Naive thymus-derived CD8-positive, alpha-beta T cell (primary cell): ENCODE measurements at places on chromosomes 3 and 15. TPM values are rescaled to one million over a fixed set of nuclear protein-coding genes. Genes with fewer than 3 reads are reported as not detected.

Gene ALPK3
- total RNA-seq, result 0.29 TPM

Gene RYR3
- total RNA-seq, result not detected

Gene CDHR4
- total RNA-seq, result not detected

Gene BFSP2
- not detected for total RNA-seq

Gene LTK
- total RNA-seq, result 0.22 TPM

Gene AMT
- total RNA-seq, result 9.9 TPM

Gene C2CD4A
- total RNA-seq, result not detected

Gene NBEAL2
- total RNA-seq, result 46.0 TPM

Gene CD96
- total RNA-seq, result 330 TPM

Gene ZNF501
- 3.9 TPM for total RNA-seq

Gene SPTBN5
- total RNA-seq, result 0.96 TPM

Gene ZBTB47
- 0.23 TPM for total RNA-seq

Gene PRKCI
- total RNA-seq, result 23.4 TPM

DNA sequence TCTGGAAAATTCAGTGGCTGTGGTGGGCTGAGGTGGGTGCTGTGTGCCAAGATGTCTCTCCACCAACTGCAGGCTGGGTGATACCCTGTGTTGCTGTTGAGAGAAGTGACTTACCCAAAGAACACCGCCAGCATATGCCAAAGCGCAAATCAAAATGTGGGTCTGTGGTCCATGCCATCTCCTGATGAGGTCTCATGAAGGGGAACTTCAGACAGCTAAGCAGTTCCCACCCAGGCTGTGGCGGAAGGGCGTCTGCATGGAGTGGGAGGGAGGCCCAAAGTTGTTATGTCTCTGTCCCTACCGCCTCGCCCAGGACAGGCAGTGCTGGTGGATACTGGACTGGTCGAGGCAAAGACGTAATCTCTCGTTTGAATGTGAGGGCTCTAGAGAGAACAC lies 70.9 kb upstream of the PLXNA1 start:
- H3K27ac ChIP-seq, result peak overlapping the region; percentile 76
- H3K36me3 ChIP-seq, result peaks cover 14% of the 10 kb centered on the region
- H3K4me1 ChIP-seq, result peaks cover 47% of the 10 kb centered on the region
- no peak for DNase-seq

- no peak overlapping the region for H3K4me3 ChIP-seq
- H3K4me1 ChIP-seq, result no peaks in the 10 kb centered on the region
- peaks cover 1% of the 10 kb centered on the region for H3K27me3 ChIP-seq
- no peaks in the 10 kb centered on the region for H3K36me3 ChIP-seq
These were observed 44.9 kb upstream of the B3GALNT1 start for GRCh38 chr3:161150001-161150525.

GRCh38 chr3:88661433-88661824 lies 446.0 kb upstream of the EPHA3 start:
- H3K4me1 ChIP-seq, result no peaks in the 10 kb centered on the region
- H3K36me3 ChIP-seq, result no peaks in the 10 kb centered on the region
- DNase-seq, result no peak
- H3K27ac ChIP-seq, result no peak overlapping the region

- H3K27ac ChIP-seq, result no peak overlapping the region
- H3K4me3 ChIP-seq, result no peak overlapping the region
- H3K27me3 ChIP-seq, result no peaks in the 10 kb centered on the region
- H3K4me1 ChIP-seq, result peaks cover 2% of the 10 kb centered on the region
These were observed 37.6 kb downstream of the GBE1 start for GRCh38 chr3:81723732-81724313.

DNA sequence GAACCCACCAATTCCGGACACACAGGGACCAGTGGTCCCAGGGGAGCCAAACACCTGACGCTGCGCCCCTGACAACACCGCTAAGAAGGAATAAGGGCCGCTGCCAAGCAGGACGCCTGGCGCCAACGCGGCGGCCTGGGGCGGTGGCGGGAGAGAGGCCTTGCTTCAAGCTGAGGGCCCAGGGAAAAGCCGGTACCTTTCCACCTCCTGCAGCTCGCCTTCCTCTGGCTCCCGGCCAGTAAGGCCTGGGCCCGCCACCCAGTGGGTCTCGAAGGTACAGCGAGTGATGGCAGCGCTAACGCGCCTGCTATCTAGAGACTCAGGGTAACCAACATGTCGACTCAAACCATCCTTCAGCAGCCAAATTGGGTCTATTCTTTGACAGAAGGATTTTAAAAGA lies 1074.1 kb downstream of the SI start:
- no peaks in the 10 kb centered on the region for H3K4me1 ChIP-seq
- DNase-seq, result no peak
- H3K27me3 ChIP-seq, result no peaks in the 10 kb centered on the region
- no peaks in the 10 kb centered on the region for H3K36me3 ChIP-seq

- no peak overlapping the region for H3K4me3 ChIP-seq
- DNase-seq, result no peak
- H3K4me1 ChIP-seq, result no peaks in the 10 kb centered on the region
- peaks cover 7% of the 10 kb centered on the region for H3K27me3 ChIP-seq
These were observed 15.6 kb downstream of the INSYN1 start for GRCh38 chr15:73737535-73737934.

DNA sequence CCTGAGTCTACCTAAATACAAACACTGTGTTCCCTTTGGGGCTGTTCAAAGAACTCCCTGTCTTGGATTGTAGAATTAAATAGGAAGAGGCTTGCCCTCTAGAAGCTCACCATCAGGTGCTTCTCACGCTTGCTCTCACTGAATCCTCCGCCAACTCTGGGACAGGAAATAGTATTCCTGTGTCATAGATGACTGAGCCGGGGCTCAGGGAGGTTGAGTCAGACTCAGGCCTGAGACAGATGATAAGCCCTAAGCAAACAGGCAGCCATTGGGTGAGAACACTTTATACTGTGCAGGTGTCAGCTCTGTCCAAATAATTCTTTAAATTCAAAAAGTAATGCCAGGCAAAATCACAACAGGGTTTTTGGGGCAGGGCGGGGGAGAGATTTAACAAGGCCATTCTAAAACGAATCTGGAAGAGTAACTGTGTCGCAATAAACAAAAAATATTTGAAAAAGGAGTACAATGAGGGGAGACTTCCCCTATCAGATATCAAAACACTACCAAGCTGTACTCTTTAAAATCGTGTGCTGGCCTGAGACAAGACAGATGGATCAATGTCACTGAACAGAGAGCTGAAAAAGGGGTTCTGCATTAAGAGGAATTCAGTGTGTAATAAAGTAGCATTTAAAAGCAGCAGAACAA lies 59.0 kb downstream of the EPHB3 start:
- no peaks in the 10 kb centered on the region for H3K36me3 ChIP-seq
- no peak overlapping the region for H3K4me3 ChIP-seq
- no peak for DNase-seq
- H3K4me1 ChIP-seq, result peaks cover 26% of the 10 kb centered on the region
- H3K27me3 ChIP-seq, result peaks cover 5% of the 10 kb centered on the region

DNA sequence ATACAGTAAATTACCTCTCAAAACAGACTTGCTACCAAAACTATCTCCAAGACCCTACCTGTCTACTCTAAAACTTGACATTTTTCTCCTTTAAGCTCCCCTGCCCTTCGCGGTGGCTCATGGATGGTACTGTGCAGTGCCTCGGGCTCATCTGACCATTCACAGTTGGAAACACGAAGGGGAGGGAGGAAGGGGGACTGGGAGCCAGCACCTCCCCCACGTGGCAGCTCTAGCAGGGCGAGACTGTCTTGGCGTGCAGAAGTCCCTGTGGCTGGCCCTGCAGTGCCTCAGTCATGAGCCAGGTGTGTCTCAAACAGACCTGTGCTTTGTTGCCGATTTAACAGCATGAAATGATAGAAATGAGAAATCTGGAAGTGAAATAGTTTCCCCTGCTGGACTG lies 372.0 kb downstream of the GABRG3 start:
- no peak for DNase-seq
- no peak overlapping the region for H3K4me3 ChIP-seq
- H3K27ac ChIP-seq, result no peak overlapping the region
- no peaks in the 10 kb centered on the region for H3K36me3 ChIP-seq
- no peaks in the 10 kb centered on the region for H3K4me1 ChIP-seq

GRCh38 chr3:172913911-172914655 lies 163.6 kb downstream of the ECT2 start:
- DNase-seq, result no peak
- H3K4me3 ChIP-seq, result no peak overlapping the region
- H3K27ac ChIP-seq, result no peak overlapping the region
- H3K4me1 ChIP-seq, result no peaks in the 10 kb centered on the region

- no peak overlapping the region for H3K4me3 ChIP-seq
- H3K27me3 ChIP-seq, result no peaks in the 10 kb centered on the region
- no peak overlapping the region for H3K27ac ChIP-seq
- H3K4me1 ChIP-seq, result peaks cover 10% of the 10 kb centered on the region
- DNase-seq, result no peak
These were observed 70.5 kb downstream of the MGLL start for GRCh38 chr3:127751782-127752181.

- no peak for DNase-seq
- H3K27me3 ChIP-seq, result no peaks in the 10 kb centered on the region
- H3K36me3 ChIP-seq, result no peaks in the 10 kb centered on the region
- no peak overlapping the region for H3K4me3 ChIP-seq
- H3K27ac ChIP-seq, result no peak overlapping the region
These were observed 274.9 kb upstream of the RARB start for GRCh38 chr3:25153136-25153535.

- H3K27me3 ChIP-seq, result peaks cover 5% of the 10 kb centered on the region
- no peak overlapping the region for H3K4me3 ChIP-seq
- H3K4me1 ChIP-seq, result no peaks in the 10 kb centered on the region
- no peak for DNase-seq
These were observed 202.2 kb downstream of the DOCK3 start for GRCh38 chr3:50876947-50877346.

DNA sequence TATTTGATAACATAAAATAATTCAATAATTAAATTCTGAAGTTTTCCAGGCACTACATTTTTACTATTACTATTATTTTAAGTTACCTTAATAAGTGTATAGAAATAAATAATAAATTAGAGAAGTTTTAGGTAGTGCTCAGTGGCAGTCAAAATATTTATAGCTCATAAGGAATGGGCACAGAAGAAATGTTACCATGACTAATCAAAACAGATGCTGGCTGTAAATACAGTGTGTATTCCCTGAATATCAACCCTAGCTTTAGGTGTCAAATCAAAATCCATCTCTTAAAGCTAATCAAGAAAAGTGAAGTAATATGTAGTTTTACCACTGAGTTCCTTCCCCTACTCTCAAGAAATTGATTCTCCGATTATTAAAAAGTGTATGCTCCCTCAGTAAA lies 35.5 kb downstream of the ZBTB20 start:
- DNase-seq, result no peak
- no peak overlapping the region for H3K4me3 ChIP-seq
- H3K4me1 ChIP-seq, result peaks cover 11% of the 10 kb centered on the region
- H3K27ac ChIP-seq, result no peak overlapping the region

DNA sequence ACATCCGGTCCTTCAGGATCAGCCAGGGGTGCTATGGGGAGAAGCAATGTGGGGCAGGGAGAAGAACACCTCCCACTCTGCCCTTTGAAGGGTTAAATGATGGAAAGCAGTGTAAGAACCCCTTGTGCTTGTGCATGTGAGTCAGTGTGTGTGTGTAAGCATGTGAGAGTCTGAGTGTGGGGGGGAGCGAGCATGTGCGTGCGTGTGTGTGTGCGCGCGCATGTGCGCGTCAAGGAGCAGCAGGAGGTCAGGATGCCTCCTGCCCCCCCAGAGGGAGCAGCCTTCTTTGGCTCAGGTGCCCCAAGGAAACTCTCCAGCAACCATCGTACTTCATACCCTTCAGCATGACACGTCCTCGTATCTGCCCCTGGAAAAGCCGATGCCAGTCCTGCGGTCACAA lies 30.3 kb downstream of the GALNT15 start:
- H3K36me3 ChIP-seq, result no peaks in the 10 kb centered on the region
- no peak for DNase-seq
- no peak overlapping the region for H3K27ac ChIP-seq
- H3K4me3 ChIP-seq, result no peak overlapping the region

- no peaks in the 10 kb centered on the region for H3K36me3 ChIP-seq
- no peak for DNase-seq
- H3K4me3 ChIP-seq, result no peak overlapping the region
- no peak overlapping the region for H3K27ac ChIP-seq
- H3K4me1 ChIP-seq, result peaks cover 16% of the 10 kb centered on the region
These were observed 17.7 kb upstream of the ADAMTS7 start for GRCh38 chr15:78828920-78829319.

- no peaks in the 10 kb centered on the region for H3K36me3 ChIP-seq
- DNase-seq, result no peak
- H3K4me1 ChIP-seq, result no peaks in the 10 kb centered on the region
These were observed 55.1 kb downstream of the OTOL1 start for GRCh38 chr3:161551697-161552096.

GRCh38 chr15:94004697-94005096 lies 226.7 kb upstream of the MCTP2 start:
- peaks cover 2% of the 10 kb centered on the region for H3K27me3 ChIP-seq
- no peak overlapping the region for H3K4me3 ChIP-seq
- no peak for DNase-seq
- no peaks in the 10 kb centered on the region for H3K4me1 ChIP-seq

- DNase-seq, result no peak
- H3K27ac ChIP-seq, result no peak overlapping the region
- H3K27me3 ChIP-seq, result no peaks in the 10 kb centered on the region
- H3K4me1 ChIP-seq, result no peaks in the 10 kb centered on the region
These were observed 268.1 kb downstream of the TAFA4 start for GRCh38 chr3:68664276-68664675.

DNA sequence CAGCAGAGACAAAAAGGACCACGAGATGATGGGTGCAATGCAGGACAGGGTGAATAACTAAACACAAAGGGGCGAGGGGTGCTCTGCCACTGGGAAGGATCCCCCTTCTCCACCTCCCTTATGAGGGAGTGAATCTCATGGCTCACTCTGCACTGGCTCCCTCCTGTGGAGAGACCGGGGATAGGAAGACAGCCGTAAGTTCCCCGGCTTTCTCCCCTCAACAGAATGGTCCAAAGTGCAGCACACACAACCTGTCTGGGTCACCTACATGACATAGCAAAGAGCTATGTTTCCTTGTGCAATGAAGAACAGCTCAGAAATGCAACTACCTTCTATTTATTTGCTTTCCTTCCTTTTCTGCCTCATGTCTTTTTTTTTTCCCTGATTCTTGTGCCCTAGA lies 7.8 kb upstream of the ACSBG1 start:
- no peaks in the 10 kb centered on the region for H3K36me3 ChIP-seq
- H3K4me3 ChIP-seq, result no peak overlapping the region
- no peaks in the 10 kb centered on the region for H3K4me1 ChIP-seq
- no peaks in the 10 kb centered on the region for H3K27me3 ChIP-seq
- no peak for DNase-seq

GRCh38 chr15:74983725-74984231 lies 11.6 kb upstream of the SCAMP5 start:
- DNase-seq, result no peak
- H3K27ac ChIP-seq, result no peak overlapping the region
- no peak overlapping the region for H3K4me3 ChIP-seq
- H3K4me1 ChIP-seq, result no peaks in the 10 kb centered on the region

DNA sequence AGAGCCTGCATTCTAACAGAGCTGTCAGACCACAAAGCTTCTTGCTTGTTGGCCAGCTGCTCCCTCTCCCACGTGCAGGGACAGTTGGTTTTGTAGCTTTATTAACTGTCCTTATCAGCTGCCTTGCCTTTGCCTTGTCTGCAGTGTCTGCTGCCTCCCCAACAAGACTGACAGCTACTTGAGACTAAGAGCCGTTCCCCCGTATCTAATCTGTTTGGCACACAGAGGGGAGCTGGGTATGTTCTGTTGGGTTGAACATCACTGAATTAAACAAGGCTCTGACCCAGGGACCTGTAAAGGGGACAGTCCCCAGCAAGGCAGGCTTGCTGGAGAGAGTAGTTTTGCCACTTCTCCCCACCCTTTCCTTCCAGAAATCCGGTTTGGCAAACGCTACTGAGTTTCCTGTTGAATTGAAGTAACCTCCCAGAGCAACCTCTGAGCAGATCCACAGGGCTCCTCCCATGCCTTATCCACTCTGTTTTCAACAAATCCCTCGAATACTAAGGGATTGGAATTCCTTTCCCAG lies 116.1 kb downstream of the ANP32A start:
- no peak overlapping the region for H3K4me3 ChIP-seq
- no peaks in the 10 kb centered on the region for H3K27me3 ChIP-seq
- no peak overlapping the region for H3K27ac ChIP-seq
- H3K36me3 ChIP-seq, result no peaks in the 10 kb centered on the region
- DNase-seq, result no peak
